ENCODE measurements at places on chromosomes 16 and 17.

DNA sequence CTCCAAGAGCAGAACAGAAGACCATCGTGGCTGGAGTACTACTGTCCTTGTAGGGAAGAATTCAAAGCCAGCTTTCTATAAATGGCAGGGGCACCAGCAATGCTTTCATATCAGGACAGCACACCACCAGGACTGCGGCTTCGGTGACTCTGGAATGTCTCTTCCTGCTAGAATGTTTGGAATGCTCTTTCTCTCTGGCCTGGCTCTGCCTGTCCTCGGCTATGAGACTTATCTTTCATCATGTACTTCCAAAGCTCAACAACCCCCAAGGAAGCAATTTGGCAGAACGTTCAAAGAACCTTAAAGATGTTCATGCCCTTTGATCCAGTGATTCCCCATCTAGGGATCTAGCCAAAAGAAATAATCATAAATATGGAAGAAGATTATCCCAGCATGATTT lies 52.7 kb upstream of the NOG start:
- DNase-seq, result no peak

DNA sequence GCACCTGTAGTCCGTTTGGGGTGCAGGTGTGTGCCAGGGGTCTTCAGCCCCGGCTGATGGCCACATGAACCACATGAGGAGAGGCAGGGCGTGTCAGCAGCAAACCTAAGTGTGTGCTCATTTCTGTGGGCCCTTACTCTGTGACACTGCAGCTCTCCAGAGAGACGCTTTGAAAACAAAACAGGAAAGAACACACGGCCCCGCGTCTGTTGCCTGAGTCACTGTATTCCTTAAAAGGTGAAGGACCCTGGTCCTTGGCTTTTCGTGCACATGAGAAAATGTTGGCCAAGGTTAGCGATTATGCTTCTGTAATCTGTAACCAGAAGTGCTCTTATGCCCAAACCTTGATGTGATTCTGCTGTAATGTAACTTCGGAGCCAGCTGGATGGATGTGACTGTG lies 22.6 kb downstream of the ENDOV start:
- no peak for DNase-seq

DNA sequence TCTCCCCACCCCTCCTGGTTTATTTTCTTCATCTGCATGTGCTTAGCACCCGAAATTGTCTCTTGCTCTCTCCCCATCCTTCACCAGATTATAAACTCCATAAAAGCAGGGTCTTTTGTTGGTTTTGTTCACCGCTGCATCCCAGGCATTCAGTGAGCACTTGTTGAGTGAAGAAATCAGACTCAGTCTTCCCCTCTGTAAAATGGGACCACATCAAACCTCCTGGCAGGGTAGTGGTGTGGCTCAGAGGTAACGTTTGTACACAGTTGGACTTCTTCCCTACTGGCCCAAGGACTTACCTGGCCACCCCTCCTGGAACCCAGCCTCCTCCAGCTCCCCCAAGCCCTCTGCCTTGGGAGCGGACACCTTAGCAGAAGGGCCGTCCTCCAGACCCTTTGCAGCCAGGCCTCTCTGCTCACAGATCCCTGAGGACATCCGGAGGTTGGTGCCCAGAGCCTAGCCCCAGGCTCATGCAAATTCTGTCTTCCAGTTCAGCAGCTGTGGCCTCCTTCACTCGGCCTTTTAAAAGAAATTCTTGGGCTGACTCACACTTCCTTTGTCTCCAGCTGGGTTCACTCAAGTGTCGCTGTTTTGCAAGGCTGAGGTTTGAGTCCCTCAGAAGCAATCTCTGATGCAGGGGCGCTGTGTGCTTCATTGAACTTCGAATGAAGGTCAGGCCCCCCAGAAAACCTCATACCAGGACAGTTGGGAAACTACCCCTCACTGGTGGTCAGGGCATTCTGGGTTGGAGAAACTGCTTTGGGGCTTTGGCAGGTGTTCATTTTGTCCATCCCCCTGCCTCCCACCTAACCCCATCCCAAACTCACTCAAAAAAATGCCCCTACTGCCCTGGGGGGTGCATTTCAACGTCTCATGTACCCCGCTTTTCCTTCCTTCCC lies 16.8 kb upstream of the RMI2 start:
- DNase-seq, result peak; percentile 44

GRCh38 chr17:57615836-57616757 lies 129.0 kb downstream of the CCDC182 start:
- no peak for DNase-seq

DNA sequence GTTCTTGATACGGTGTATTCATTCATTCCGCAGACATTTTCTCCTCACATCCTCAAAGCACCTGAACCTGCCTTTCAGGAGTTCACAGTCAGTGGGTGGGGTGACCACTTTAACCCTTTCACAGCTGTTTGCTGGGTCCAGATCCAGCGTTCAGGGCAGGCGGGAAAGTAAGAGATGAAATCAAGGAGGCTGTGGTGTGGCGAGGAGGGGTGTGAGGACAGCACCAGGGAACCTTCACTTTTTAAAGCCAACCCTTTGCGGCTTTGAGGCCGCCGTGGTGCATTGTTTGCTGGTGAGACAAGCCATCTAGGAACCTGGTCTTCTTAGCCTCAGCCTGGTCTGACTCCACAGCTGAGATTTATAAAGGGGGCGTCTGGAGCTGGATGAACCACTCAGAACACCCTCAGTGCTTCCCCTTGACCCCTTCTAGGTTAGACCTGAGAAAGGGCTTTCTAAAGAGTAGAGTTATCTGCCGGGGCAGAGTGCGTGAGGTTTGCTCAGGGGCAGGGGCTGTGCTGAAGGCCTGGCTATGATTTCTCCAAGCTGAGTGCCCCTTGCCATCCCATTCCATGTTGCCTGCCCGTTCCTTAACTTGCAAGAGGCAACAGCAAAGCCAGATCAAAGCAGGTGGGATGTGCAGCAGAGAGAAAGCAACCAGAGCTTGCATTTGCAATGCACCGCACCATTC lies 933 bp downstream of the CCR7 start:
- DNase-seq, result no peak

GRCh38 chr16:11045441-11045840 lies 101.1 kb downstream of the CLEC16A start:
- DNase-seq, result no peak

DNA sequence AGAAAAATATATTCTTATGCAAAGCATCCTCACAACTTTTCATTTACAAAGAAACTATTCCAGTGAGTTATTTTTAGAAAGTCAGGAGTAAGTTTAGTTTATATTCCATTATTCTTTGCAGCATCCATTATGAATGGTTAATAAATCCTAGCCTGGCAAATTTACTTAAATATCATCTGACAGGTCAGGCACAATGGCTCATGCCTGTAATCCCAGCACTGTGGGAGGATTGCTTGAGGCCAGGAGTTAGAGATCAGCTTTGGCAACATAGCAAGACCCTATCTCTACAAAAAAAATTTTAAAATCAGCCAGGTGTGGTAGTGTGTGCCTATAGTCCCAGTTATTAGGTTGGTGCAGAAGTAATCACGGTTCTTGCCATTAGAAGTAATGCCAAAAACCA lies 12.9 kb downstream of the ESRP2 start:
- DNase-seq, result no peak

GRCh38 chr17:63480826-63481487 lies 4.1 kb downstream of the ACE start:
- no peak for DNase-seq

DNA sequence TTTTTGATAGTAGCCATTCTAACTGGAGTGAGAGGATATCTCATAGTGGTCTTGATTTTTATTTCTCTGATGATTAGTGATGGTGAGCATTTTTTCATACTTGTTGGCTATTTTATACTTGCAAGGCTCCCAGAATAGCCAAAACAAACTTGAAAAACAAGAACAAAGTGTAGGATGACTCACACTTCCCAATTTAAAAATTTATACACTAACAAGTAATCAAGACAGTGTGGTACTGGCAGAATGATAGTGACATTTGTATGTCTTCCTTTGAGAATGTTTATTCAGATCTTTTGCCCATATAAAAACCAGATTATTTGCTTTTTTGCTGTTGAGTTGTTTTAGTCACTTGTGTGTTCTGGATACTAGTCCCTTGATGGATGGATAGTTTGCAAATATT lies 17.8 kb downstream of the SPECC1 start:
- DNase-seq, result no peak

- peak; percentile 64 for DNase-seq
Observed at GRCh38 chr17:46002311-46002972, 3.4 kb downstream of the STH start.

DNA sequence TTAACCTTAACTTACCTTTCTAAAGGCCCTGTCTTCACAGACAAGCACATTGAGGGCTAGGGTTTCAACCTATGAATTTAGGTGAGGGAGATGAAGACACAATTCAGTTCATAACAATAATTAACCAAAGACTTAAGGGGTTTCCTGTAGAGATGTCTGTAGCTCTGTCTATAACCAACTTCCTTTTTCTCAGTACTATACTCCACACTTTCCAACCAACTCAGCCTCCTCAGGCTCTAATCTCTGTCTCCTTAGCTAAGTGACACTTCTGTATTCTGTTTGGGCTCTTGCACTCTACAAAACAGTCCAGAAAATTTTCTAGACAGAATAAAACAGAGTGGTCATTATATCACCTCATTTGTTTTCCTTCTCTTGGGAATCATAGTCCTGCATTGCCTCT lies 25.8 kb downstream of the CAPNS2 start:
- DNase-seq, result no peak

DNA sequence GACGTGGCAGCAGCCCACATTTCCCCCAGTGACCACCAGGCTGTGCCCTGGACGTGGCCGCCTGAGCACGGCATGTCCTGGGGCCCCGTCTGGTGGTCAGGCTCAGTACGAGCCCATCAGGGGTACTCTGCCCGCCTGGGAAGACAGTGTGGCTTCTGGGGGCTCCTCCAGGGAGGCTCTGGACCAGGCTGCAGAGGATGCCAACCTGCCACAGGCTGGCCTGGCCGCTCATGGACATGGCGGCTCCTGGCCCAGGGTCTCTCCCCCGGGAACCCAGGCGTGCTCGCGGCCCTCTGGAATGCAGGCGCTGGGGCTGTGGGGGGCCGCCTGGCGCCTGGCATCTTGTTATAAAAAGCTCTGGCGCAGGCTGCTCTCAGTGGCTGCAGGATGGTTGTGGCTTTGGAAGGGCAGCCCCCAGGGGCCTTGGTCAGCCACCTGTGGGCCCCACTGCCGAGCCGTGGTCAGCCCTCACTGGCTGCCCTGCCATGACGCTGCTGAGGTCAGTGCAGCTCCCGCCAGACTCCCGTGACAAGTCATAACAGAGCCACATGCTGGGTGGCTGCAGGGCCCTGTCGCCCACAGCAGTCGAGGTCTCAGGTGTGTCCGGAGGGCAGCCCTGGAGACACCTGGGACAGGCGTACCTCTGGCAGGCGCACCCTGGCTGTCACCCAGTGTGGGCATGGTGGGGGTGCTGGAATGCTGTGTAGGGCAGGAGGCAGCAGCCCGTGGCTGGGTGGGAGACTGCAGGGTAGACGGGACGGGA lies 15.0 kb downstream of the CENPX start:
- DNase-seq, result no peak
